ENCODE measurements at places on chromosomes 11 and 22.
A peak's percentile ranks its signal among the peaks of the same experiment; 100 is the strongest.

GRCh38 chr11:17978553-17979287 is 34.1 kb downstream of the SERGEF start:
- DNase-seq = peak; percentile 48

DNA sequence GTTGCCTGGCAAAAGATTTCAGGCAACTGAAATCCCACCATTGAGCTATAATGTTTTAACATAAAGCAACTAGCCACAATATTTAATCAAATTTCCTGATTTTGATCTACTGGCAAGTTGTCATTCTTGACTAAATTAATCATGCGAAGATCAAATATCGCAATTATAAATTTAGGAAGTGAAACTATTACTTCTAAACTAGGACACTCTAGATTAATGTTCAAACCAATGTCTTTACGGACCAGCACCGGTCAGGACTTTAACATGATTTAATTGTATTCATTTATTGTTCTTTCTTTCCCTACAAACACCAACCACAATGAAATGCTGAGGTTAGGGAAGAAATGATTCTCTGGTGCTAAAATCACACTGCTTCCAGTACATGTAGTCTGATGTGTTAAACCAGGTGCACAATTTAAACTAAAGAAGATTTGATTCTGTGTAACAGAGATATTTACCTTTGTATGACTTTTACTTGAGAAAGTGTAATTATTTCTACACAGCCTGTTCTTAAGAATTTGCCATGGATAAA is 14.9 kb downstream of the GAS2 start:
- DNase-seq = no peak

DNA sequence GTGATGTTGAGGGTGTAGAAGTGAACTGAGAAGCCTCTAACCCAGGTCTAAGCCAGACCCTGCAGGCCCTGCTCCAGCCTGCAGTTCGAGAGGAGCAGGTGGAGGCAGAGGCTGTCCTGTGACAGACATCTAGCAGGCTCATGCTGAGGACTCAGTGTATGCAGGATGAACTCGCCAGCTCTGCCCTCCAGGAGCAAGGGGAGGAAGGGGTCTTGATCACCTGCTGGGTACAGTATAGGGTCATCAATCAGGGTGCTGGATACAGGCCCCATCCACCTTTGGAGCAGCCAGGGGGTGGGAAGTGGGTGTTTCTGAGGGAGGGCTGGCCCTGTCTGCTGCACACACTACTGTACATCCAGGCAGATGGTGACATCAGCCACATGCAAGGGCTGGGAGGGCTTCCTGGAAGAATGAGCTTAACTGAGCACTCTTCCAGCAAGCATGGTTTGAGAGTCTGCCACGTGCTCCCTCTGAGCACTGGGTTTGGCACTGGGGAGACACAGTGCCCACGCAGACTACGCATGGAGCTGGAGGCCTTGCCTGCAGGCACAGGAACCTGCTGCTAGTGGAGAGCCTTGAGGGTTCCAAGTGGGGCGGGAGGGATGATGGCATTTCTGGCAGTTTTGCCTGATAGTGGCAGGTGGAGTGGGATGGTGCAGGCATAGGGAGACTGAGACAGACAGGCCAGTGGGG is 9.2 kb downstream of the MAPK8IP1 start:
- no peak for DNase-seq

- no peak for DNase-seq
These were observed 11.2 kb downstream of the OR8D1 start for GRCh38 chr11:124302347-124303125.

DNA sequence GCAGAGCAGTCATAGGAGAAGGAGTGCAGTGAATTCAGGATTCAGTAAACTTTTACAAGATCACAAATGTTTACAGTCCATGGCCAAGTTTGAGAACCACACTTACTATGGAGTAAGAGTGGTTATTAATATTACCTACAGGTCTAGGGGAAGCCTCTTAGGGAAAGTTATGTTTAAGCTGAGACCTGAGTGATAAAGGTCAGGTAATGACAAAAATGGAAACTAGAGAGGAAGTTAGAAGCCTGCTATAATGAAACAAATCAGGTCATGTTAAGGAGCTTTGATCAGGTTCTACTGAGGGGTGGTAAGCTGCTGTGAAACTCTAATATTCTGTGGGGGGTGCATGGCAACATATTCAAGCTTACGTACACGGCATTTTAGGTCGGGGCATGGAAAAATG is 32.5 kb upstream of the SLC22A9 start:
- no peak for DNase-seq

GRCh38 chr22:25068707-25069106 is 116.2 kb downstream of the KIAA1671 start:
- DNase-seq = no peak
